Umbilical cord (tissue), 2 donors: ENCODE measurements at places on chromosomes 12 and 14.

- no peak for DNase-seq
These were observed 268.6 kb downstream of the TRHDE start for GRCh38 chr12:72540811-72541210.

DNA sequence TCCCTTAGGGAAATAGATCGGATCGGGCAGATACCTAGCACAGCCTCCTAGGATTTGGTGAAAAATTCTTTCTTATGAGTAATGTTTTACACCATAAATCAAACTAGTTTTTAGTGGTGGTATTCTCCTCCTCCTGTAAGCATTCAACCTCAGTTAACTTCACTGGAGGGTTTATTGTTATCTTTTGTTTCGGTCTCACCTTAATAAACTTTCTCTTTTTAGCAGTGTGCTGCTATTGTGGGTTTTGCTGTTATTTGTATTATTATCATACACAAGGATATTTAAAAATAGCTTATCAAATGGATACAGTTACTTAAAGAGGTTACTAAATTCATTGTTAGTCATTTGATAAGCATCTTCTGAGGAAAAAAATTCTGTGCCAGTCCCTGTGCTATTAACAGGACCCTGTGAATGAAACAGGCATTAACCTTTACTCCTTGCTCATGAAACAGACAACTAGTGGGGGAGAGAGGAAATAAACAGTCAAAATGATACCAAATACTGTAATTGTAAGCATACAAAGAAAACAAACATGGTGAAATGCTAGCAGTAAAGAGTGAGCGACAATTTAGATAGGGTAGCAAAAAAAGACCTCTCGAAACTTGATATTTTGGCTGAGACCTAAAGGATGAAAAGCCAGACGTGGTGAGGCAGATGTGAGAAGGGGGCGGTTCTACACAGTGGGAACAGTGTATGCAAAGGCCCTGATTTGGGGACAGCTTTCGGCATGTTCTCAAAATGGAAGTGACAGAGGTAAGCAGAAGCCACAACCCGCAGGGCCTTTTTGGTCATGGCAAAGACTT, 178.7 kb upstream of the SOX5 start:
- no peak for DNase-seq

DNA sequence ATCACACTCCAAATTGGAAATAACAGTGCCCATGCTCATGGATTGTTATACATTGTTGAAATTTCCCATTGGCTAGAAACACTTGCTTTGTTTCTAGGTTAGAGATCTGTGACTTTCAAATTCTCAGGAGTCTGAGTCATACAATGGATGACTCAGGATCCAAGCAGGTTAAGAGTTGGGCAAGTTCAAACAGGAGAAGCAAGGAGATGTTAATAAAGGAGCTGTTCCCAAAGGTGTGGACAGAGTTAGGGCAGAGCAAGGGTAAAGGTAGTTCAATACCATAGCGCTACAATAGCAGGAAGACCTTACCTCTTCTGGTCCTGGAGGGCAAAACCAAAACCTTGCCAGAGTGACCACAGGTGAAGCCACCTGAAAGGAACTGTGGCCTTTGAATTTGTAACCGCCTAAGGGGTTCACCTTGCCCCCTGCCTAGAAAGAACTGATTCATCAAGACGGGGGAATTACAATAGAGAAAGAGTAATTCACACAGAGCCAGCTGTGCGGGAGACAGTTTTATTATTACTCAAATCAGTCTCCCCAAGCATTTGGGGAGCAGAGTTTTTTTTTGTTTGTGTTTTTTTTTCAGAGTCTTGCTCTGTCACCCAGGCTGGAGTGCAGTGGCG, 4.2 kb upstream of the AMN1 start:
- peak; percentile 72 for DNase-seq

DNA sequence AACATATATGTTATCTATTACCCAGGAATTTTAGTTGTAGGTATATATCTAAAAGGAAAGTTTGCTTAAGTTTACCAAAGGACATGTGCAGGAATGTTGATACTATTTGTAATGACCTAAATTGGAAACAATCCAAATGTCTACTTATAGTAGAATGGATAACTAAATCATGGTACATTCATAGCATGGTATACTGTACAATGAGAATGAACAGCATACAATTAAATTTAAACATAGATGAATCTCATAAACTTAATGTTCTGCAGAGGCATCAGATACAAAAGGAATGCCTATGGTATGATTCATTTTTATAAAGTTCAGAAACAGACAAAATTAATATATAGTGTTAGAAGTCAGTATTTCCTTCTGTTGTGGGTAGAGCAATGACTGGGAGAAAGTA, 135.4 kb downstream of the GPHN start:
- no peak for DNase-seq

- no peak for DNase-seq
These were observed 678 bp downstream of the MDM1 start for GRCh38 chr12:68331500-68331868.

- DNase-seq, result no peak
These were observed 810 bp downstream of the MARCHF9 start for GRCh38 chr12:57755454-57756372.

DNA sequence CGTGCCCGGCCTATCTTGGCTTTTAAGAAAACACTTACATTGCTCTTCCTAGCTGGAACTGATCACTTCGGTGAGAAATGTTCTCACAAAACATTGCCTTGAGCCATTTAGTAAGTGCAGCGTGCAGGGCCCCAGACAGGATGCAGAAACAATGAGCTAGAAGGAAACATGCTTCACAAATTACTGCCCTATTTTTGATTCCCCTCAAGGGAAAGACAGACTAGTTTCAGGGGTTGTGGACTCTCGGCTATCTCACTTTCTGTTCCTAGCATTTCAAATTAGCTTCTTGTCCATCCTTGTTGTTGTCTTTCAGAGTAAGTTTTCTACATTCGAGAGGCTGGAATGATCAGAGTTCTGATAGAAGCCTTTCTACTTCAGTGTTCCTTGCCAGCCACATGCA, 21.6 kb downstream of the TGFB3 start:
- no peak for DNase-seq

- no peak for DNase-seq
These were observed 243.2 kb downstream of the SPTSSA start for GRCh38 chr14:34218881-34219280.

DNA sequence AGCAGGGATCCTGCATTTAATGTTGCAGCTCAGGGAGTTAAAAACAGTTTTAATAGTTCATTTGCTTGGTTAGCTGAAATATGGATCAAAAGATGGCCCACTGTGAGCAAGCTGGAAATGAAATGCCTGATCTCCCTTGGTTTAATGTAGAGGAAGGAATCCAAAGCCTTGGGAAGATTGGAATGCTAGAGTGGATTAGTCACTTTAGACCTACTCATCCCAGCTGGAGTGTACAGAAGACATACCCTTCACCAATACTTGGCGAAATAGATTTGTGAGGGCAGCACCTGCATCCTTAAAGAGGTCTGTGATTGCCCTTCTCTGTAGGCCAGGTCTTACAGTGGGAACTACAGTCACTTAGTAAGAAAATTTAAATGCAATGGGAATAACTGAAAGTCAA, 58.0 kb upstream of the KRAS start:
- no peak for DNase-seq

GRCh38 chr14:68084256-68084655, 264.7 kb downstream of the RAD51B start:
- peak; percentile 31 for DNase-seq

GRCh38 chr12:98373025-98373554, 142.3 kb upstream of the TMPO start:
- DNase-seq, result peak; percentile 64

DNA sequence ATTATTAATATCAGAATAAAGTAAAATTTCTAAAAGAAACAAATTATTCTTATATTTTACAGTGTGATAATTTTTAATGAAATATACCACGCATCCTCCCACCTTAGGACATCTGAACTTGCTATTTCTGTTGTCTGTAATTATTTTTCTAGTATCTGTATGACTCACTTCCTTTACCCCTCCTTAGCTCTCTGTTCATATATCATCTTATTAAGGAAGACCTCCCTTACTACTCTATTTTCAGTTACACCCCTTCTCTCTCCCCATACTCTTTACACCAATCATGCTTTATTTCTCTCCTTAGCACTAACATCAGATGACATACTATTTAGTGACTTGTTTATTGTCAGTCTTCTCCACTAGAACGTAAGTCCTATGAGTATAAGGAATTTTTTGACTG, 34.2 kb upstream of the C12orf50 start:
- no peak for DNase-seq

DNA sequence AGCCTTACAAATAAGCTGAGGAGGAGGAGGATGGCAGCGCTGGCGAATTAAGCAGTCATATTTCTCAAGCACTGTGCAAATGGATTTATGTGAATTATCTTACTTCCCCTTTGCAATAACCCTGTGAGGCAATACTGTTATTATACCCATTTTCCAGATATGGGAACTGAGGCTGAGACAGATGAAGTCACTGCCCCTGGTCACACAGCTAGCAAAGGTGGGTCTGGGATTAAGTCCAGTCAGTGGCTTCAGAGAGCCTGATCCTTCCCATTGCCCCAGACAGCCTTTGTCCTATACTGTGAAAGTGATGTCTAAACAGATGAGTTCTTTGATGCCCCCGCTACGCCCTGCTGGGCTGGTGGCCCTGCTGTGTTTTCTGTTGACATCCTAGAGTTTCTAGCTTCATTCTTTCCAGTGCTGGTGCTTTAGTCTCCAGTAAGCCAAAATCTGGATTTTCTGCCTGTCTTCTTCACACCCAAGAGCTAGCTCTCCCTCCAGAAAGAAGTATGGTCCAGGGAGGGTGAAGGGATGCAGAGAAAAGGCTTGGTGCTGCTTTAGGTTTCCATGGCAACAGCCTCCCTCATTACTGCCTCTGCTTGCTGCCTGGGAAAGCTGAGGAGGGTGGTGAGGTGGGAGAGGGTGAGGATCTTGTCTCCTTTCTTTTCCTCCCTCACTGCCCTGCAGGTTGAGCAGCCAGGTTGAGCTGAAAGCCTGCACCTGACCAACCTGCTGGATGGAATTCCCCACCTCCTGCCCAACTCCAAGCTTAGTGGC, 30.7 kb downstream of the TMEM63C start:
- DNase-seq, result no peak

DNA sequence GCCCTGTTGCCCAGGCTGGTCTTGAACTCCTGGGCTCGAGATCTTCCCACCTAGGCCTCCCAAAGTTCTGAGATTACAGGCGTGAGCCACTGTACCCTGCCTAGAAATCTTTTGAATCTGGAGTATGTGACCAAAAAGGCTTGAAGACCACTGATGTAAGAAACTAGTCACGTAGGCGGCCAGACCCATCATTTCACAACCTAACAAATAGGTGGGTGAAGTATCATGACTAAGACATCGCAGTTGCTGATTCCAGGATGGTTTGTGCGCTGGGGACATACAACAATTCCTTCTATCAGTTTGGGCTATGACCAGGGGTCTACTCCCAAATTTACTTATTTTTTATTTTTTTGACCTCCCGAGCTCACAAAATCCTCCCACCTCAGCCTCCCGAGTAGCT, 11.8 kb upstream of the CDK2AP1 start:
- no peak for DNase-seq

GRCh38 chr12:54719691-54720090, 71.5 kb upstream of the DCD start:
- no peak for DNase-seq

GRCh38 chr12:6921996-6922946, 5.5 kb upstream of the ATN1 start:
- DNase-seq, result no peak

DNA sequence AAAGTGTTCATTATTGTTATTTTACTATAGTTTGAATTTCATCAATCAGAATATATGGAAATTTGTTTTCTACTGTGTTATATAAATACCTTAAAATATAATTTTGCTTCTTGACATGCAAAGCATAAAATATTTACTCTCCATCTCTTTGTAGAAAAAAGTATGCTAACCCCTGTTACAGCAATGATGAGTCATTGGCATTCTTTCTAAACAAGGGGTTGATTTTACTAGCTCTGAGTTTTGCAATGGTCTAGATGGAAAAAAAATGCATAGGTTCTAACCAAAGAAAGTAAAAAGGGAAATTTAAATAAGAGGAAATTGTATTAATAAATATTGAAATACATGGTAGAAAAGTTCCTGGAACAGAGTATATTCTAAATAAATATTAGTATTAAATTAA, 990.2 kb upstream of the ATXN7L3B start:
- peak; percentile 2 for DNase-seq

GRCh38 chr12:10563966-10564365, 49.4 kb downstream of the MAGOHB start:
- DNase-seq, result no peak

DNA sequence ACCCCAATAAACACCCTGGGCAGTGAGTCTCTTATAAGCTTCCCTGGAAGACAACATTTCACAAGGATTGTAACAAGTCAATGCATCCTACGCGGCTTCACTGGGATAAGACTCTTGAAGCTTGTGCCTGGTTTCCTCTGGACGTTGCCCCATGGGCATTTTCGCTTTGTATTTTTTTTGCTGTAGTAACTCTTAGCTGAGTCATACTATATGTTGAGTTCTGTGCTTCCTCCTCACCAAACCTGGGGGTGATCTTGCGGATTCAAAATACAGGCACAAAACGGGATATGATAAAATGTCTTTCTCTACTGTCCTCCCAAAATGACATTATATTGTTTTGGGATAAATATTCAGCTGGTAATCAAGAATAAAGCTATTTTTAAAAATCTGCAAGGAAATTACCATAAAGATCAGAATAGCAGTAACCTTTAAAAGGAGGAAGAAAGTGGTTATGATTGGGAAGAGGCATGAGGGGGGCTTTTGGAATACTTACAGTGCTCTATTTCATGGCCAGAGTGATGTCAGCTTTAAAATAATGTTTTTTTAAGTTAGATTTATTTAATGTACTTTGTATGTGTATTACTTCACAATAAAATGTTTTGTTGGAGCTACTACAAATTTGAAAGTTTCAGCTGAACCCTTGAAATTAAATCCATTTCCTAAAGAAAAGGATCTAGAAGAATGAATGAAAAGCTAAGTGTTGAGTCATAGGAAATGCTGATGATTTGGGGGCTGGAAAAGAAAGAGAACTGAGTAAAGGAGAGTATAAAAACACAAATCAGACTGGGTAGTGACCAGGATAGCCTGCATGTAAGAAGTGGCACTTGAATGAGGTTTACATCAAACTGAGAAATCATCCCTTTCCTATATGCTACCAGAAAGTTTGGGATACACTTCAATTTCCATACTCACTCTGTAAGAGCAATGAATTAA, 14.7 kb downstream of the BTBD7 start:
- DNase-seq, result peak; percentile 14

GRCh38 chr14:54975856-54976255, 51.0 kb downstream of the WDHD1 start:
- DNase-seq, result no peak

GRCh38 chr12:53225635-53226424, 6.2 kb downstream of the RARG start:
- DNase-seq, result peak; percentile 92

GRCh38 chr12:86914721-86915120, 658.5 kb upstream of the MGAT4C start:
- peak; percentile 12 for DNase-seq

DNA sequence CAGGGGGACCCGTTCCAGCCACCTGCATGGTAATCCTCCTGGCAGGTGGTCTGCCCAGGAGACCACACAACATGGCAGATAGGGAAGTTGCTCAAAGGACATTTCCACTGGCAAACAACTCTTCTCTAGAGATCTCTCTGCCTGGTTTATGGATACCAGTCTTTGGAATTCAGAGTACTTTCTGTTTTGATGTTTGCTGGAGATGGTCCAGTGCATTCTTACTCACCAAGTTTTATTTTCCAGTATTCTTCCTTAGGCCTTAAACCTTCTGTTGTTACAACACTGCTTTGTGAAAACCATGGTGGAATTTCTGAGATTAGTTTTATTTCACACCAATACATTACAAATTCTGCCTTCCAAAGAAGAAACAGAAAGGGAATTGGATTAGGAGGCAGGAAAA, 428.3 kb downstream of the FUT8 start:
- DNase-seq, result no peak

GRCh38 chr12:129378496-129378895, 525.2 kb downstream of the GLT1D1 start:
- DNase-seq, result no peak
